ENCODE measurements at places on chromosomes 7 and 10.

DNA sequence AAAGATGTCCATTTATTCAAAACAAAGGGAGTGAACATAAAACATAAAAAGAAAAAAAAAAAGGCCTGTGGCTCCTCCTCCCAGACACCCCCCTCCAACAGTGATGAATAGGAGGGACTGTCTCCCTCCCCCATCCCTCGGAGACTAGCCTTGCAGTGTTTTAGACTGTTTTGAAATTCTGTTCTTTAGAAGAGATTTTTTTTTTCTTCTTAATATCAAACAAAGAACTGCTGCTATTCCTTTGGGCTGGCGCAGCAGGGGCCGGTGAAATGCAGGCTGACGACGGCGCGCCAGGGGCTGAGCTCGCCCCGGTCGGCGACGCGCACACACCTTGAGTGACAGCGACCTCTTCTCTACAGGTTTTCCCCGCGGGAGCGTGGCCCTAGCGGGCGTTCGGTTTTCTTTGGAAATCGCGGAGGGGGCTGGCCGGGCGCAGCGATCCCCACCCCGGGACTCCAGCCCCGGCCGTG, at the start of gene LANCL2:
Gene LANCL2, plus strand, starts transcription at position 133 of the 470 bp plus-strand sequence. CDS start 689 bp downstream, outside the sequence.
- peak; percentile 63 for DNase-seq

- no peak for DNase-seq
Measured at GRCh38 chr10:121085367-121085766, 234.2 kb downstream of the WDR11 start.

- DNase-seq, result no peak
Measured at GRCh38 chr10:83023662-83024061, 1115.6 kb upstream of the GHITM start.

GRCh38 chr7:47414342-47415317, 167.3 kb downstream of the TNS3 start:
- DNase-seq, result no peak

- DNase-seq, result peak; percentile 83
Measured at GRCh38 chr10:132904181-132904813, 38.1 kb downstream of the CFAP46 start.
